Motor neuron (in vitro differentiated cells): ENCODE measurements at places on chromosomes 6 and 20.

- ATAC-seq, result no peak
Measured at GRCh38 chr6:53018446-53018845, 23.4 kb upstream of the GSTA4 start.

- no peak for ATAC-seq
Measured at GRCh38 chr6:170082067-170082466, 208.8 kb downstream of the DLL1 start.

- peak; percentile 73 for ATAC-seq
Measured at GRCh38 chr6:80769106-80769505, 662.6 kb downstream of the BCKDHB start.

- no peak for ATAC-seq
Measured at GRCh38 chr20:13552061-13552460, 86.7 kb downstream of the TASP1 start.

DNA sequence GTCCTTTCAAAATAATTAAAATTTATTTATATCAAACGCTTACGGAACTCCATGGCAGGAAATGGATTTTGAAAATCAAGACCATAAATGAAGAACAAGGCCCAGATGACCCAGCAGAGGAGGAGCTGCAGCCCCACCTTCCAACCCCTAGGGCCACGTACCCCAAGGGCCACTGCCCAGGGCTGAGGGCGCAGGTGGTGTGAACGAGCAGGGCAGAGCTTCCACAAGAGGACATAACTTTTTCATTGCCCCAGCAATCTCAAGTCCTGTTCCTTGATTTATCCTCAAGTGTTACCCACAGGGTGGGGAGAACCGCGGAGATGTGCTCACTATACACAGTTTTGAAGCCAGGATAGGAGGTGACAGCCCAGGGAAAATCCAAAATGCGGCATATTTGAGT, 42.8 kb downstream of the PSMG4 start:
- ATAC-seq, result no peak

GRCh38 chr6:42100029-42100901, 42.2 kb downstream of the C6orf132 start:
- no peak for ATAC-seq

DNA sequence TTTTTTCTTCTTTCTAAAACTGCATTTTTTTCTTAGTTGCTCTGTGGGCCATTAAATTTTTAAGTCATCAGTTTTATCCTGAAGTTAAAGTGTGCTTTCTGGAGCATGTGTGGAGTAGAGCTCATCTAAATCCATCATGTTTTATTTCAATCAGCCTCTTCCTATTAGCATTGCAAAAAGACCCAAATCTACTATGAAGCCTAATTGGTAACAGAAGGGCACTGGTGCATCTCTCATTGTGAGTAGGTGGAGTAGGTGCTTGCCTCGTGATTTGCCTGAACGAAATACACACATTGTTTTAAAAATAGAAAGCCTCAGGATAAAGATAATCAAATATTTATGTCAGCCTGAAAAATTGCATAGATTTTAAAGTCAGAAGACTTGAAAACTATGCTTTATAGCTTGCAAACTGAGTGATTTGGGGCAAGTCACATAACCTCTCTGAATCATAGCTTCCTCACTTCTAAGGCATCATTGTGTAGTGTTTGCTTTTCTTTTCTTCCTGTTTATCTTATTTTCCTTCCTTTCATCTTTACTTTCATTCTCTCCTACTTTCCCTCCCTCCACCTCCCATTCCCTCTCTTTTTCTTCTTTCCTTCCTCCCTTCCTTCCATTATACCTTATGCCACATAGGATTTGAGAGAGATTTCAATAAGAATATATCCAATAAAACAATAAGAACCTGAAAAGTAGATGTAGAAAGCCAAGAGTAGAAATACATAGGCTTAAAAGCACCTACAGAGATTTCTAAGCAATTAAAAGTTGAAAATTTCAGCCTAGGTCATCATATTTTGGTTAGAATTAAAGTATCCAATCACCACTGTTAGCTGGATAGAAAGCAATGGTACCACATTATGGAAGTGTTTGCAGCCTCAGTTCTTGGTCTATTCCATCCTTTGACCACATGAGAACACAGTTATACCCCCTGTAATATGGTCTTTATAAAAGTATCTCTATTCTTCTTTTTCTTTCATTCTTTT, 49.6 kb upstream of the RNF146 start:
- ATAC-seq, result peak; percentile 98

DNA sequence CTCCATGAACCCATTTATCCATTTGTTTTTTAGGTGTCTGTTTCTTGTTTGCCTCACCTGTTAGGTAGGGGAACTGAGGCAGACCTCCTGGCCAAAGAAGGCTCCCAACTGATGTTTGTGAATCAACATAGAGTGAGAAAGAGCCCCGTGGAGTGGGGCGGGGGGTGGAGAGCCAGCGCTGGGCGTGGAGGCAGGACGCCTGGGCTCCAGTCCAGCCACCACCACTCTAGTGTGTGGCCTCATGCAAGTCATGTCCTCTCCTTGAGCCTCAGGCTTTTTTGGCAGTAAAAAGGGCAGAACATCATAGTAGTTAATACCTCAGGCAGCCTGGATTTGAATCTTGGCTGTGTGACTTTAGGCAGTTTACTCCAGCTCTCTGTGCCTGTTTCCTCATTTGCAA, 42.2 kb upstream of the SCRT2 start:
- peak; percentile 30 for ATAC-seq

DNA sequence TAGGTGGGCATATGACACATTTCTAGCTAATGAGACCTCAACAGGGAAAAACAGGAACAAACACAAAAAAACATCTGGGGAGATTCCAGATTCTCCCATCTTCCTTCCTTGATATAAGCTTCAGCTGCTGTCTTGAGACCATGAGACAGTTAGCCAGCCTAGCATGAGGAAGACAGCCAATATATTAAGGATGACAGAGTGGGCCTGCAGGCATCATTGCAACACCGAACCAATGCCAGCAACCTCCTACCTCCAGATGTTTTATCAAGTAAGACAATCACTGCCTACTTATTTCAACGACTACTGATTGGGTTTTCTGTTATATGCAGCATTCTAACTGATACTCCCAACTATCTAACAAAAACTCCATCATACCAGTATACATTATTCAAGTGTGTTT, 119.0 kb downstream of the ISM1 start:
- no peak for ATAC-seq

DNA sequence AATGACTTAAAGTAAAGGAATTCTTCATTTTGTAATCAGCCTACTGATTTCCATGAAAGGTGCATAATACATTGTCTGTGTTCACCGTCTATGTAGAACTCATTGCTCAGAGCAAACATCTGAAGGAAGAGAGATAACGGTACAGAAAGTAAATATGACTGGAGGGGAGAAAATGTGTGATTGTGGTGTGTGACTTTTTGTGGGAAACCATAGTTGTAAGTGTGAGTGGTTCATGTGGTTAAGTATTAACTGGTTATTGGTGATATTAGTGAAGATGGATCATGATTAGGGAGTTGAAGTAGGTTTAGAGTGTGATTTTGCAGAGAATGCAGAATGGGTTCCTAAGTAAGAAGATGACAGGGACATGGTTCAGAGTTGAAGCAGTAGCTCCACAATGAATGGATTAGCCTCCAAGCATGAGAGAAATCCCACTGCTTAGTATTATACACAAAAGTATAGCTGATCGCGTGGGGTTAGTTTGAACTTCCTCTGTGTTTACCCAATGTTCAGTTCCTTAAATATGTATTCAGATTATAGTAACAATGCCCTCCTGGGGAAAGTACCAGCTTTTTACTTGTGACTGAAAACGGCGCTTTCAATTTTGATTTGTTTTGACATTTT, 368.9 kb downstream of the UTRN start:
- no peak for ATAC-seq

DNA sequence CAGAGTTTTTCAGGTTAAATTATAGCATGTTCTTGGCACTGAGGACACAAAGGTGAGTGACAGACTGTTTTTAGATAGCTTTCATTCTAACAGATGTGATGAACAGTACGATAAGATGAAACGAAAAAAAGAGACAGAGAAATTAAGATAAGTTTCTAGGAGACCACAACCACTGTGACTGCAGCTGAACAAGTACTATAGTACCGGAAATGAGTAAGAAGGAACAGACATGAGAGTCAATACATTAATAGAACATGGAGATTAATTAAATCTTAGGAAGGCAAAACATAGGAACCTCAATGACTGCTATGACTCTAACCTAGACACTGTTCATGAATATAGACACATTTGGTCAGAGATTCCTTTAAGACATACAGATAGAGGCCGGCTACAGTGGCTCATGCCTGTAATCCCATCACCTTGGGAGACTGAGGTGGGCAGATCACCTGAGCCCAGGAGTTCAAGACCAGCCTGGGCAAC, 40.2 kb downstream of the HBS1L start:
- ATAC-seq, result no peak

GRCh38 chr6:133977983-133978895, 25.2 kb downstream of the TBPL1 start:
- ATAC-seq, result peak; percentile 71
